ENCODE measurements at places on chromosomes 5 and 9.

GRCh38 chr5:80128141-80128540 lies 93.0 kb downstream of the THBS4 start:
- no peak for DNase-seq

DNA sequence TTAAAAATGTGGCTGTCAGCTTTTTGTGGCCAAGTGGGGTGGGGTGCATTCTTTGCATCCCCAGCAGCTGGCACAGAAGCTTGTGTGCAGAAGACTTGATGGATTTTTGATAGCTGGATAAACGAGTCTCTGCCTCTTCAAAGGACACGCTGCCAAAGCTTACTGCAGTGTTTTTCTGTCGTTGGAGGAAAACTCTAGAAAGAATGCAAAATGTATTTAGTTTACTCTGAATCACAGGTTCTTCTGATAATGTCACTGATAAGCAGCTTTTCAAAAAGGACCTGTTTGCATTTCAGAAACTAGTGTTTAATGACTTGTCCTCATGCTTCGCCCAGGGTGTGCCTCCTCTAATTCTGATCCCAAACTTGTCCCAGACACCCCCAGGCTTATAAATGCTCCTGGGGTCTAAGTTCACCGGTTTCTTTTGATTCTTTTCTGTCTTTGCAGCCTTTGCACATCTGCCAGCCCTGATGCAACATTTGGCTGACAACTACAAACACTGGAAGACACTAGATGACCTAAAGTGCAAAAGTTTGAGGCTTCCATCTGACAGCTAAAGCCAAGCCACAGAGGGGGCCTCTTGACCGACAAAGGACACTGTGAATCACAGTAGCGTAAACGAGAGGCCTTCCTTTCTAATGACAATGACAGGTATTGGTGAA lies 66.0 kb downstream of the WDR41 start:
- no peak for DNase-seq

DNA sequence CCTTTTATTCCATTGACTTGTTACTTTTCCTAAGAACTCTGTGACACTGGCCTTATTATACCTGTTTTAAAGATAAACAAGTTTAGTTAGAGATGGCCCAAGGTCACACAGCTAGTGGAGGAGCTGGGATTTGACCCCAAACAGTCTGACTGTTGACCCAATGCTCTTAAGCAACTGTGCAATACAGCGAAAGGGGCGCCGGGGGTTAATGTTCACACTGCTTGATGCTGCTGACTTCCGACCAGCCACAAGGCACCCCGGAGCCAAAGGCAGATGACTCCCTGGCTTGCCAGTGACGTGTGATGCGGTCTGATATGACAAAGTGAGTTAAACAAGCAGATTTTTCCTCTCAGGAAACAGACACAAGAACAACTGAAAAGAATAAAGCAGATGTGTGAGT lies 23.9 kb downstream of the PIK3R1 start:
- DNase-seq: peak; percentile 65

- no peak for DNase-seq
Observed at GRCh38 chr5:172010278-172010677, 3.8 kb upstream of the FBXW11 start.

DNA sequence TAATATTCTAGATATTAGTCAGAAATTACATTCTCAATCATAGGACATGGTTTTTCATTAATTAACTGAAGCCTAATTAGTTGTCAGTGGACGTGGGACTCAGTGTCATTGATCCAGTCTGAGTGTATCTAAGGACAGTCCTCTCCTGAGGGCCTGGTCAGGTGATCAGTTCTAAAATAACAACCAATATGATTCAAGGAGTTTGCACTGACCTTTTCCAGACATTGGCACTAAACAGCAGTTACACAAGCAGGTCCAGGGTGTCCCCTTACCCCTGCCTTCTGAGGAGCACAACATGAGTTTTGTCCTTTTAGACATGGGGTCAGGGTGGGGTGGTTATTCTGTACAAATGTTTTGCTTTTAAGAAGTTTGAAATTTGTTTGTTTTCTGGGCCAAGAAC lies 97.8 kb downstream of the CMYA5 start:
- no peak for DNase-seq

DNA sequence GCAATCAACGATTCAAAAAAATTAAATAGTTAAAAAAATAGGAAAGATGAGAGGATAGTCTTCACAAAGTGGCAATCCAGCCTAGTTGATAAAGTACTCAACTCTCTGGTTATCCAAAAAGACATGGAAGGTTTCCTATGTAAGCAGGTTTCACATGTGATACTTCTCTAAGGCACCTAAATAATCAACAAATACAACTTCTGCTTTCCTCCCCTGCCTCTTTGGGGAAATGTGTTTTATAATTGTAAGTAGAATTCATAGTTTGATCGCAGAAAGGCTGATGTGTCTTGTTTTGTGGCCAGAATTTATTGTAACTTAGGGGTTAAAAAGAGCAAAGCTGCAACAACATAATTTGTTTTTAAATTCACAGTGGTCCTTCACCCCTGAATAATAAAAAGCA lies 855.5 kb upstream of the DMAC1 start:
- no peak for DNase-seq

- no peak for DNase-seq
Observed at GRCh38 chr5:150945486-150945885, 40.7 kb upstream of the ZNF300 start.

- no peak for DNase-seq
Observed at GRCh38 chr9:106478312-106478711, 384.7 kb upstream of the ZNF462 start.

- no peak for DNase-seq
Observed at GRCh38 chr5:1125030-1125357, 13.1 kb upstream of the SLC12A7 start.

All from stimulated activated CD4-positive, alpha-beta T cell treated with anti-CD3 and anti-CD28 coated beads, Interleukin-4, amount 100 ng/mL, for 4 hours (primary cell).